ENCODE measurements at places on chromosomes 12 and 14.

DNA sequence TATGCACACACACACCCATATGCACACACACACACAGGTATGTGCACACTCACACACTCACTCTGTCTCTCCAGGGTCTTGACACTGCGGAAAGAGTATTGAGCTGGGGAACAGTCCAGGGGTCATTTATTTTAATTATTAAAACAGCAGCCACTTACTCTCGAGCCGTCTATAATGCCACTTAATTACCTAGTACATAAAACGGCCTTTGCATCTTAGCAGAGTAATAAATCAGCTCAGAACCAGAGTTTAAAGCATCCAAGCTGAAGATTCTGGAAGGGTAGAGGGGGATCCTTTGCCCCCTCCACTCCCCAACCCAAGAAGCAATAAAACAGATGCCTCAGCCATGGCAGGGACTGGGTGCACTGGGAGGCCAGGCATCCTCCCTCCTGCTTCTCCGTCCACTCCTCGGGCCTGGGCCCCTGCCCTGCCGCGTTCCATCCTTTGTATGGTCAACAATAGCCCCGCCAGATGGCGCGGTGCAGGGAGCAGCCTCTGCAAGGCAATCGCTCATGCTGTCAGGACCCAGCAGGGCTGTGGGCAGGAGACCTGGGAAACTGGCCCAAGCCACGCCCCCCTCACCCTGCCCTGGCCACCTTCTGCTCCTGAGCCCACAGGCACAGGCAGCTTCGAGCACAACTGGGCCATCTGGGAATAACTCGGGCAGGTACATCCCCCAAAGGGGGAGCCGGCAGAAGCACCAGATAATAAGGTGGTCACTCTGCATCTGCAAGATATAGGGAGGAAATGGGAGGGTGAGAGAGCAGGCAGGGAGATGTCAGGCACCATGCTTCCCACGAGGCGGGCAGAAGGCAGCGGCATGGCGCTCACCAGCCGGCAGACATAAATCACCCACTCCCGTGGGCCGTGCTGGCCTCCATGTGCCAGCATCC lies 40.9 kb downstream of the CCDC85C start:
- peak; percentile 87 for DNase-seq

- no peak for DNase-seq
These were observed 191.0 kb upstream of the BTG1 start for GRCh38 chr12:92336641-92337040.

DNA sequence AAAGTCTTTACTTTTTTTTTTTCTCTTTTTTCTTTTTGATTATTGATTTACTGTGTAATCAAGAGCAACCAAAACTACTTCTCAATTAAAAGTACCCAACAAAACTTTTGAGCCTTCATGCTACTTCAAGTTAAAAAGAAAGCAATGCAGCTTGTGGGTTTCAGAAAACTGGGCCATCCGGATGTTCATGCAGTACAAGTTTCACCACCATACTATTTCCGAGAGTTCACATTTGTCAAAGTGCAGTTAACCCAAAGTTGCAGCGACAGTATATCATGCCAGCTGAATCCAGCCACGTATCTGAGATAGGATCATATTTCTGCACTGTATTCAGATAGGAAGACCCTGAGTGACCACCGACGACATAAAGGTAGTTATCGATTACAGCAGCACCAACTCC lies 33.0 kb downstream of the KLHL28 start:
- DNase-seq, result no peak

DNA sequence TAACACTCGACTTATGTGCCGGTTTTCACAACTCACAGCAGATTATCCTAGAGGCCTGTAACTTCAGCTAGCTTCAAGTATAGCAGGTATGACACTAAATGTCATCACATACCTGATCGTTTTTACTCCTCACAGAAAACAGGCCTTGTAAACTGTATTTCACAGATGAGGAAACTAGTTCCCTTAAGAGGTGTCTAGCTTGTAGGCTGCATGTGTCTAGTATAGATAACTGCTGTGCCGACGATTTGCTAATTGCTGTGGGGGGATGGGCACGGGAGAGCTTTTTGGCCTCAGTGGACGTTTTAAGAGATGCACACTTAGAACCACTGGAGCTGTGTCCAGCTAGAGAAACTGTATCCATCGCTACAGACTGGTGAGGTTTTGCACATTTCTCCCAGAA lies 78.8 kb downstream of the PAPOLA start:
- DNase-seq, result no peak

DNA sequence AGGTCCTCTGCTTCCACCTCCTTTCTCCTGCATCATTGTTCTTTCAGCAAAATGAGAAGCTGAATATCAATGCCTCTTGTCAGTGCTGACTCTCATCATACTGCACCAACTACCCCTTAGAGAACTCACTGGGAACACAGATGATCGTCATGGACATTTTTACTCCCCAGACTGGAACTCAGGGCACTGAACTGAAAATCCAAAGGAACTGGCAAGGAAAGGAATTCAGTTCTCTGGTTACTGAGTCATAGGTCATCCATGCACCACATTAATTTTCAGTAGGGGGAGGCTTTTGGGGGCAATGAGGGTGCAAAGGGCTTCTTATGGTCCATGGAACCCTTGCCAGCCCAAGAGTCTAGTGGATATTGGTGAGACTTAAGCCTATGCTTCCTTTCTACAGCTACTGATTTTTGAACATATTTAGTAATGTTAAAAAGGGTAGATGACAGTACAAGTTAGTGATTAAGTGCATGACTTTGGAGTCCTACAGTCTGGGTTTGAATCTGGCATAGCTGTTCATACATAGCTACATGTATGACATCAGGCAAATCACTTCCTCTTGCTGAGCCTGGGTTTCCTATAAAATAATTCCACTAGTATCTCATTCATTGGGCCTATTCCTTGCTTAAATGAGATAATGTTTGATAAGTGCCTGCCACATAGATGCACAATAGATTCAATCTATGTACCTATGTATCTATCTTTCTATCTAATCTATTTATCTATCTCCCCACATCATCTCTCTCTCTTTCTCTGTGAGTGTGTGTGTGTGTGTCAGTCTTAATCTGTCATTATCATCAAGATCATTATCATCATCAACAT lies 29.2 kb downstream of the BBS10 start:
- no peak for DNase-seq
